ENCODE measurements at places on chromosomes 11 and 22.

DNA sequence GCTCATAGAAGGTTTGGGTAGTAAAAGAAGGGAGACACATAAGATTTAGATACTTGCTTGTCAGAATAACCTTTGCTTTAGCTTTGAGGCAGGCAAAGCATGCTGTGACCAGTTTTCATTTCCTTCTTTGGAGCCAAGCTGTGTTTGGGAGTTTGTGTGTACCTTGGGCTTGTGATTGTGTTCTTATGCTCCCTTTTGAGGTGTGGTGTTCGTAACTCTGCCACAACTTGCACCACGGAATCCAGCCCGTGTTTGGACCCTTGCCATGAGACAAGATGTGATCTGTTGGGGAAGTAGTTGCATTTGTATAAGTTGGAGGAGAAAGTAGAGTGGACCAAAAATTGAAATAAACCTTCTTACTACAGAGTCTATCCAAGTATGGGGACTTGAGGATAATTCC is 34.0 kb downstream of the BMAL1 start:
- DNase-seq, result no peak

GRCh38 chr22:30283342-30283741 is 6.0 kb downstream of the CASTOR1 start:
- DNase-seq, result no peak

DNA sequence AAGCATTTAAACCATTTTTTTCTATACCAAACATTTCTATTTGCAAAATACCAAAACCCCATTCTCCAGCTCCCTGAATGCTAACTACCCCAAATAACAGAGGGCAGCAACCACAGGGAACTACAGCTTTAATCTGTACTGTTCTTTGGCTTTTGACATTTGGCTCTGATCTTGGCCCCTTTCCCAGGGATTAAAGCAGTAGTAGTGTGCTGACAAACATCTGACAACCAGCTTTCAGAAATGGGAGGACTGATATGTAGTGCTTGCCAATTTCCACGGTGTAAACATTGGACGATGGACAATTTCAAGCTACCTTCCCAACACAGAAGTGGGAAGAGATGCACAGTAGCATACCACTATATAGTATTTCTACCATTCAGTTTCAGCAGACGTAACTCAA is 88.4 kb upstream of the TEAD1 start:
- DNase-seq, result no peak

DNA sequence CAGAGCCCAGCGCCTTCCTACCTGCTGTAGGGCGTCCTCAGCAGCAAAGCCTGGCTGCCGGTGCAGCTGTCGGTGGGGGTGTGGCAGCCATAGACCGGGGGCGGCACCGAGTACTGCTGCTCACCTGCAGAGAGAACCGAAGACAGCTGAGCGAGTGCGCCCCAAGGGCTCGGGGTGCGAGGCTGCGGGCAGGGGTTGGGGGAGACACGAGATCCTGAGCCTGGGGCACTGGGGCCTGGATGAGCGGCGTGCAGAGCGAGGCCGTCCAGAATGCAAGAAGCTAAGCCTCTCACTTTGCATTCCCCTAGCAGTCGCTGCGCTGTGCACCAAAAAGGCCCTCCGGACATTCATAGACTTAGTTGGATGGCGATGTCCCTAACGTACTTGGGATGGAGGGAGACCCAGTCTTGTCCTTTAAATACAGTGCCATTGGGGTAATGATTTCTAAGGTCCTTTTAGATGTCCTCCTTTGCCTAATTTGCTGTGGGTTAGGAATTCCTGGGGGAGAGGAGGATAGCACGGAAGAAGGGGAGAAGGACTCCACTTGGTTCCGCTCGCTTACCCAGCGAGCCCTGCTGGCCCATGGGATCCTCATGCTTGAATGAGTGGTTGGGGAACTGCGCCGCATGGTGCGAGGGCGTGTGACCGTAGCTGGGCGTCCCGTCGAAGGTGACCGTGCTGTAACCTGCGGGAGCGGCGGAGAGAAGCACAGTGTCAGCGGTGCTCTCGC is 7.2 kb downstream of the WT1 start:
- DNase-seq, result no peak

DNA sequence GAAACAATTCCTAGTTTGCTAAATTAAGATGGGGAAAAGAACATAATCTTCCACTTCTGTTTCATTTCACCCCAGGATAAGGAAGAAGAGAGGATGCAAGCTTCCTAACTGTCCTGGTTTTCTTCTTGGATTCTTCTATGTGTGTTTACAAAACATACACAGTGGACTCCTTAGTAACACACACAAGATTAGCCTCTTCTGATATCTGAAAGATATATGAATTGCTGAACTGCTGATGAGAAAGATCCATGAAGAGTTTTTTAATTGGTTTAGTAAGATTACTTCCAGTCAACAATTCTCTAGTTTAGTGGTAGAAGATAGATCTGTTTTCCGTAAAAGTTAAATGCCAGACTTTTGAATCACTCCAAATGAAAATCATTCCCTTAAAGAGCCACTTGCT is 86.8 kb downstream of the WT1 start:
- no peak for DNase-seq

- no peak for DNase-seq
Observed at GRCh38 chr22:47450876-47451475, 688.5 kb downstream of the TBC1D22A start.

DNA sequence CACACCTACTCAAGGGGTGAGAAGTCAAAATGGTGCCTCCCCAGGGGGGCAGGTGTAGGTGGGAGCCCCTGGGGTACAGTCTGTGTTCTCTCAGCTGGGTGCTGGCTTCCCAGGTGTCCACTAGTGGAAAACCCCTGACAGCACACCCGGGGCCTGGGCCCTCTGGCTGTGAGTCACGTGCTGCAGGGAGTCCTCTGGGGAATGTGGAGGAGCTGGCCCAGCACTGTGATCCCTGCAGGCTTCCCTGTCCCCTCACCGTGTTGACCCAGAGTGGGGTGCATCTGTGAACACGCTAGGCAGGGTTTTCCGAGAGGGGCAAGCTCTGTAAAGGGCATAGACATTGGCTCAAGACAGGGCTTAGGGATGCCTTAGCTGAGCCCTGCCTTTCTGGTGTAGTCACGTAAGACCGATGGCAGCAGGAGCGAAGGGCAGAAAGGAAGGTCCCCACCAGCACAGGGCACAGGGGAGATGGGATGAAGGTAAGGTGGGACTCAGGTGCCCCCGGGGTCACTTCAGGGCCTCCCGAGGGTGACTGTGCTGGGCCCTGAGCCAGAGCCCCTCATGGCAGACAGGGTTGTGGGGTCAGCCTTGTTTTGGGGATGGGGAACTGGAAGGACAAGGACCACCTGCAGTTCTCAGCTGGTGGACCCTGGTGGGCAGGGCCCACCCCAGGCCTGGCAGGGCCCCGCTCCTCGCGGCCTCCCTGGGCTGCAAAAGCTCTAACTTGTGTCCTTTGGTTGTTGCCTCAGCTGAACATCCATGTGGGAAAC is 14.1 kb downstream of the DERL3 start:
- no peak for DNase-seq

DNA sequence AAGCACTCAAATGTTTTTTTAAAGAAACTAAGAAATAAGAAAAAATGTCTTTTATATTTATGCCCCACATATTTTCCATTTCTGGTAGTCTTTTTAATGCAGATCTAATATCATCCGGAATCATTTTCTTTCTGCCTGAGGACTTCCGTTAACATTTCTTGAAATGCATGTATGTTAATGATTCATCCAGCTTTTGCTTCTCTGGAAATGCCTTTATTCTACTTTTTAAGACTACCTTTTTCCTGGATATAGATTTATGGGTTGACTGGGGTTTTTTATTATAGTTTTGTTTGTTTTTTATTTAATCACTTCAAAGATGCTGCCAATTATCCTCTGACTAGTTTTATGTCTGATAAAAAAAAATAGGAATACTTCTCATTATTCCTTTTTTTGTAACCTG is 57.1 kb upstream of the LDLRAD3 start:
- no peak for DNase-seq

GRCh38 chr22:50302041-50302541 is 5.4 kb downstream of the PLXNB2 start:
- DNase-seq, result no peak

DNA sequence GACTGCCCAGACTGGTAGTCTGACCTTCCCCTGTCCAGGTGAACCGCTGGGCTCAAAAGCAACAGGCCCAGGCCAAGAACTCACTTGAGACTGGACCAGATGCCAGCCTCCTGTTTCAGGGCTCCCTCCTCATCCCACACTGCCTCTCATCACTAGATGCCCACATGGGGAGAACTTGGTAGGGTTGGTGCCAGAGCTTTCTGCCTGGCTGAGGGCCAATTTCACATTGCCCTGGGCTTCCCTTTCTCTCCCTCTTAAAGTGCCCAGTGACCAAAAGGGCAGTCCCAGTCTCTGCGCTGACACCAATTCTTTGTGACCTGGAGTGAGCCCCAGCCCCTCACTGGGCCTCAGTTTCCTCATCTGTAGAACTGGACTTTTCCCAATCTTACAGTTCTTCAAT is 41.7 kb downstream of the C11orf58 start:
- DNase-seq, result no peak

GRCh38 chr11:12673601-12673923 is 659 bp upstream of the TEAD1 start:
- DNase-seq, result no peak

DNA sequence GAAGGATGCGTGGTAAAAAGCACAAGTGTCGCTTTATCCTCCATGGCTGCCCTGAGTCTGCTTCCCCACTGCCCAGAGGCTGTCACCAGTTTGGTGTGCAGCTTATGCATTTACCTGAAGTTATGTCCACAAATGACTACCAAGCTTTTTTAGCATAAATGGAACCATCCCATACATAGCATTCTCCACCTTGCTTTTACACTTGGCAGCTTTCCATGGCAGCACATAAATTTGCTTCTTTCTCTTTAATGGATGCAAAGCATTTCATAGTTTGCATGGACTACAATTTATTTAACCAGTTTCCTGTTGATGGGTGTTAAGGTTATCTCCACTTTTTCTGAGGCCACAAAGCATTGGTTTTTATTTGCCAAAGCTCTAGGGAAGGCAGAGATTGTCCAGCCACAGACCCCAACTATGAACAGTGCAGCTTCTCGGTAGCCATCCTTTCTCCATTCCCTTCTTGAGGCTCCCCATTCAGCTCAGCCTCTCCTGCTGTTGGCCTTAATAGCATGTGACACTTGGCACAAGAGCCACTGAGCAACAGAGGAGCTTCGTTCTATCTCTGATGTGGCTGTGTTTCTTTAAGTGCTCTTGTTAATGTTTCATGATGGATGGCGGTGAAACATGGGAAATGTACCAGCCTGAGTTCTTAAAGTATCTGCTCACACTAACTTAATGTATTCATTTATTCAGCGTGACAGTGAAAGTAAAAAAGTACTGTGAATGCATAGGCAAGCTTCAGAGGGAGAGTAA is 59.8 kb upstream of the NAV2 start:
- no peak for DNase-seq

GRCh38 chr11:12581923-12582322 is 92.3 kb upstream of the TEAD1 start:
- no peak for DNase-seq

- DNase-seq, result no peak
Observed at GRCh38 chr11:45816614-45817013, 11.7 kb downstream of the SLC35C1 start.

- no peak for DNase-seq
Observed at GRCh38 chr22:48640890-48641841, 1186.5 kb downstream of the BRD1 start.

DNA sequence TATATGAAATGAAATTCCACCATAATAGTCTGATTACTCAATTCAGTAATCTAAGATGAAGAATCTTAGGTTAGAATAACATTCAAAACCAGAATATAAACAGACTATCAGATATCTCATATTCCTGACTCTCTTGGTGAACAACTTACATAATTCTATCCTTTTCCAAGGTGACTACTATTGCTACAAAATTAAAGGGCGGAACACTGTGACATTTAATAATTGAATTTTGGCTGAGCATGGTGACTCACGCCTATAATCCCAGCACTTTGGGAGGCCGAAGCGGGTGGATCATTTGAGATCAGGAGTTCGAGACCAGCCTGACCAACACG is 34.4 kb downstream of the RDX start:
- no peak for DNase-seq

DNA sequence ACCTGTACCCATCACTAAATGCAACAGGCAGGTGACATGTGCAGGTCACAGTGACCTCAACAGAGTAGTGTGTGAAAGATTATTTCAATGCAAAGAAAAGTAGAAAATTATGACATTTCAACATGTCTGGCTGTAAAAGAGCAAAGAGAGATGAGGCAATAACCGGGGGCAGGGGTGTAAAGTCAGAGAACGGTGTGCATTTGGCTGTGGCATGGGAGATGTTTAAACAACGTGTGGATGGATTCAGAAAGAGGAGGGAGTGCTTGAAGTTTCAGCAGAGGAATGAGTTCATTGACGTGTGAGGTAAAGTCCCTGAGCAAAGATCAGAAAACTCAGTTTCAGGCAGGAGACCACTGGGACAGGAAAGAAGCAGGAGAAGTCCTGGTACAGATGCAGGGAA is 229.7 kb downstream of the BUD13 start:
- no peak for DNase-seq

DNA sequence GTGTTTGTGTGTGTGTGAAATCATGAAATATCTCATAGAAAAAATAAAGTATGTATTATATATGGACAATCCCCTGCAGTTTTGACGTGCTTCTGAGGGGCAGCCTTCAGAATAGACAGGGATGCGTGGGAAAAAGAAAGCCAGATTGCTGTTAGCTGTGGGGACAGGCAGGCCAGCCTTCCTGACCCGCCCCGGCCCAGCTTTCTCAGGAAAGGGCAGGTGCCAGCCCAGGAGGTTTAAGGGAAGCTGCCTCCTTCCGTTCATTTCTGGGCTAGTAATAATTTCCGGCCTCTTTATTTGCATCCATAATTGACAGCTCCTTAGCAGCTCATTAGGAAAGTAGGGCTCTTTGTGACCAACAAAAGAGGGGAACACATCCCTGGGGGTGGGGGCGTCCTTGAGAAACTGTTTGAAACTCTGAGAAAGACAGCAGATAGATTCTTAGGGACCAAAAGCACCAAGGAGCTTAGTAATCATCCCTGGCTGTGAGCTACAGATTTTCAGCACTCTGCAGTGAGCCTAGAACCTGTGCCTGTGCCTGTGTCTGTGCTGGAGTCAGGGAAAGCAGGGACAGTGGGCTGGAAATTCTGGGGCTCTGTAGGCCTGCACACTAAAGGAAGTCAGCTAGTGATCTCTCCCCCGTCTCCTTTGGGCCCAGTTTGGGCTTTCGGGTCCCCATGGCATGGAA is 632.9 kb upstream of the CADM1 start:
- no peak for DNase-seq

DNA sequence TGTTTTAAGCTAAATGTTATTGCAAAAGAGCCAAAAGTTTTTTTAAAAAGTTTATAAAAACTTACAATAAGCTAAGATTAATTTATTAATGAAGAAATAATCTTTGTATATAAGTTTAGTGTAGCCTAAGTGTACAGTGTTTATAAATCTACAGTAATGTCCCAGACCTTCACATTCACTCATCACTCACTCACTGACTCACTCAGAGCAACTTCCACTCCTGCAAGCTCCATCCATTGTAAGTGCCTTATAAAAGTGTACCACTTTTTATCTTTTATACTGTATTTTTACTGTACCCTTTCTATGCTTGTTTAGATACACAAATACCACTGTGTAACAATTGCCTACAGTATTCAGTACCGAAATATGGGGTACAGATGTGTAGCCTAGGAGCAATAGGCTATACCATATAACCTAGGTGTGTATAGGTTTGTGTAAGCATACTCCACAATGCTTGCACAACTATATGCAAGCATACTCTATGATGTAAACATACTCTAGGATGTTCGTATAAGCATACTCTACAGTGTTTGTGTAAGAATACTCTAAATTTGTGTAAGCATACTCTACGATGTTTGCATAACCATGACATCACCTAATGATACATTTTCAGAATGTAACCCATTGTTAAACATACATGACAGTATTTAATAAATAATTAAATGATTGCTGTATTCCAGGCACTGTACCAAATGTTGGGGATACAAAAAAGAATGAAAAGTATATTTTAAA is 953.0 kb downstream of the KCNA4 start:
- DNase-seq, result no peak

All from CD8-positive, alpha-beta T cell (primary cell).